Activated CD8-positive, alpha-beta memory T cell treated with anti-CD3 and anti-CD28 coated beads for 1 hour (primary cell): ENCODE measurements at places on chromosomes 3 and 15.

DNA sequence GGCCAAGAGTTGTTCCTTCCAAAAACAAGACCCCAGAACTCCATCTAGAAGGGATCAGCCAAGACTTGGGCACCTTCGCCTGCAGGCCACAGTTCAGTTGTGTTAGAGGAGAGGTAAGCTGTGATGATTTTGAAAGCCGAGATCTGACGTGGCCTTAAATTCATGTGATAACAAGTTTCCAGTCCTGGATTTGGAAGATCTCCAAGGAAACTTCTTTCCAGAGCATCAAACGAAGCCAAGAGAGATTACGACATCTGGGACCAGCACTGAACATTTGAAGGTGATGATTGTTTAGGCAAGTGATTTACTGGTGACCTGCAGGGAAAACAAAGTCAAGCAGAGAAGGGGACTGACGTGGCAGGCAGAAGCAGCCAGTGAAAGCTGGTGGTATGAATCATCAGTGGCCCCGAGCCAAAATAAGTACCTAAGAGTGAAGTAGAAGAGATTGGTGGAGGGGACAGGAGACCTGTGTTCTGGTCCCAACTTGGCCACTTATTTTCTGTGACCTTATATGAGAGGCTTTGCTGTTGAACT, 339.0 kb upstream of the PROK2 start:
- DNase-seq = no peak

DNA sequence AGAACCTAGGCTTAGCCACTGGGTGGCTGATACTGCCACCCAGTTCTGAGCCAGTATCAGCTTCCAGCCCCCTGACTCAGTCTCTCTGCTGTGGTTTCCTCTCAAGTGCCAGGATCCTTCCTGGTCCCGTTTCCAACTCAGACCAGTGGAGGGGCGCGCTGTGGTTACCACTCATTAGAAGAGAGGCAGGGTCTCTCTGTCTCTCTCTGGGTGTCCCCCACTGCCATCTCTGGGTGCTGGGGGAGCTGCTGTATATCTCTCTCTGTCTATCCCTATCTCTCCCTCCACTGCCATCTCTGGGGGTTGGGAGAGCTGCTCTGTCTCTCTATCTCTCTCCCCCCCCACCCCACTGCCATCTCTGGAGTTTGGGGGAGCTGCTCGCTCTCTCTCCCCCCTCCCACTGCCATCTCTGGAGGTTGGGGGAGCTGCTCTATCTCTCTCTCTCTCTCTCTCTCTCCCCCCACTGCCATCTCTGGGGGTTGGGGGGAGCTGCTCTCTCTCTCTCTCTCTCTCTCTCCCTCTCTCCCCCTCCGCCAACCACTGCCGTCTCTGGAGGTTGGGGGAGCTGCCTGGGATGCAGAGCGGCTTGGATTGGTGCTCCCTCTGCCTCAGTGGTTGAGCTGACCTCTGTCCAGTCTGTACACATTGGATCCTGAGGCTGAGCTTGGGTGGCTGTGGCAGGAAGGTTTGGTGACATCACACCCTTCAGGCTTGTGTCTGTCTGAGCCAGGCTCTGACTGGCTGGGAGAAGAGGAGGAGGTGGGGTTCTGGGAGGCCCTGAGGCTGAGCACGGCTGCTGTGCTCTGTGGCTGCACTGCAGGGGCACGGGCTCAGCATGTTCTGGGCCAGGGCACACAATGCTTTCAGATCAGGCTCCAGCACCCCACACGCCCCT, 98.9 kb downstream of the APBA2 start:
- DNase-seq = no peak

GRCh38 chr3:133831966-133832801, 26.6 kb downstream of the SRPRB start:
- no peak for DNase-seq

DNA sequence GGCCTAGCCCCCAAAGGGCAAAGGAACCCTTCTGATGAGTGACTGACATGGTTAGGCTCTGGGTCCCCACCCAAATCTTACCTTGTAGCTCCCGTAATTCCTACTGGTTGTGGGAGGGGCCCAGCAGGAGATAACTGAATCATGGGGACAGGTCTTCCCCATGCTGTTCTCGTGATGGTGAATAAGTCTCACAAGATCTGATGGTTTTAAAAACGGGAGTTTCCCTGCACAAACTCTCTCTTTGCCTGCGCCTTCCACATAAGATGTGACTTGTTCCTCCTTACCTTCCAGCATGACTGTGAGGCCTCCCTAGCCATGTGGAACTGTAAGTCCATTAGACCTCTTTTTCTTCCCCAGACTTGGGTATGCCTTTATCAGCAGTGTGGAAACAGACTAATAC, 16.9 kb downstream of the TKT start:
- DNase-seq = no peak

DNA sequence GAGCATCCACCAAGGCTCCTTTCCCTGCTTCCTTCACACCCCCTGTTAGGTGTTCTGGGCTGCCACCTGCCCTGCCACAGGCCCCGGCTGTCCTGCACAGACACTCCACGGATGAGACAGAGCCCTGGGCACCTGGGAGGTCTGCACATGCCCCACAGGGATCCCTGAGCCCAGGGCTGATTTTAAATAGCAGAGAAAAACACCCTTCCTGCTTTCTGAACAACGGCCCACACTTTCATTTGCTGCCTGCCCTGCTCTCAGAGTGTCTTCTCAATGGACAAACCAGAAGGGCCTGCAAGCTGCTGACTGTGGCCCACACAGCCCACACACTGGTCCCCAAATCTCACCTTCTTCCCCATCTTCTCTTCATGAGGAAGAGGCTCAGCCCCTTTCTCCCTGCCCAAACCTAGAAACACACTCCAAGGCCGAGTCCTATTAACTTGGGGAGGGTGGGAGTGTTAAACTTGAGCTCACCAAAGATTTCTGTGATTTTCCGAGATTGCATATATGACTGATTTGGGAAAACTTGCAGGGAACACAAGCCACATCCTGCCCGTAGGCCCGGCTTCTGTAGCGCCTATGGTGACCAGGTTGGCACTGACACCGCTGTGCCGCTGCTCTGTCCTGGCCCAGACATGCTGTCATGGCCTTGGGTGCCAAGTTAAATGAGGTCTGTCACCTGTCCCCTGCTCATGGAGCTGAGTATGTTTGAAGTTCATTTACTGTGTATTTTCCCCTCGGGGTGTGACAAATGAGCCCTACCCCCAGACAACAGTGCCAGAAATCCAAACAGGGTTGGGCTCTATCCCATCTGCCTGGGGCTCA, 47.2 kb upstream of the KLF13 start:
- no peak for DNase-seq

- no peak for DNase-seq
These were observed 345.2 kb downstream of the VPS13C start for GRCh38 chr15:61715082-61715481.

GRCh38 chr3:55725681-55726500, 238.8 kb upstream of the WNT5A start:
- no peak for DNase-seq

GRCh38 chr3:196218155-196218712, 1.9 kb downstream of the SLC51A start:
- no peak for DNase-seq

GRCh38 chr15:71565006-71565405, 245.3 kb upstream of the NR2E3 start:
- no peak for DNase-seq

- no peak for DNase-seq
These were observed 88.3 kb upstream of the ADAMTSL3 start for GRCh38 chr15:83565553-83566159.

DNA sequence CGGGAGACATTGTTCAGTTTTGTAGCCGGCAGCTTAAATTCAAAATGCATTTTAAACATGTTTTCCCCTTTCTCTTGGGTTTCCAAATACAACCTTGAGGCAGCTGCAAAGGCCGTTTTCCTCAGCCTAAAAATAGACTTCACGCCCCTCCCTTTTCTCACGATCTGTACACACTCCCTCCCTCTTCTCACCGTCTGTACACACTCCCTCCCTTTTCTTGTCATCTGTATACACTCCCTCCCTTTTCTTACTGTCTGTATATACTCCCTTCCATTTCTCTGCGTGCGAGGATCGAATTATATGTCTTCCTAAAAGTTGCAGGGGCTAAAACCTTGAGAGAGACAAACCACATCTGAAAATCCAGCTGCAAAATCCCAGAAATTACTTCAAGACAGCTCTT, 8.9 kb downstream of the MUC4 start:
- no peak for DNase-seq

DNA sequence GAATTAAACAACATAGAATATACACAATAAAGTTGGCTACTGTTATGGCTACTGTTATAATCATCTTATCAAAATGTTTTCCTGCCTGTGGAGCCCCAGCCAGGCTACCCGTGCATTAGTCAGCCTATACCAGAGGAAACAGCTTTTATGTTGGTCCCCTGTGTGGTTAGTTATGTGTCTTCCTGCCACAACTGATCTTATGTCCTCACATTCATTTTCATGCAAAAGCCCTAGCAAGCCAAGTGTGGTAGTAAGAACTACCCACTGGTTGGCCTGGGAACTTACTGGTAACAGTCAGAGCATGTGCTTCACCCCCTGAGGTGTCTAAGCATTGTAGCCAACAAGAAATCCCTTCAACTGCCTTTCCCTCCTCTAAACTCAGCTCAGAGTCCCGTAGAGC, 21.8 kb downstream of the MGLL start:
- no peak for DNase-seq

DNA sequence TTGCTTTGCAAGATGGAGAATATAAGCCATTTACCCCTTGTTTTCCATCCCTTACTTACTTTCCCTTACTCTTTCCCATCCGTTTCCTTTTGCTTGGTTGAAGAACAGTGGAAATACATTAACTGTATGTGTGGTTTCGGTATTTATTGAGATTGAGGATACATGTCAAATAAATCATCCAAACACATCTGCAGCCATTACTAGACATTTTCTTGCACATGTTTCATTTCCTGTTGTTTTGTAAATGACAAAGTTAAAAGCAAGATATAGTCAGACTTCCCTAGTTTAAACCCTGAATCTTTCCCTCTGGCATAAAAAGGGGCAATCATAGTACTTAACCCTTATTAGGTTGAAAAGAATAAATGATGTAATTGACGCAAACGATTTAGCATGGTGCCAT, 82.1 kb upstream of the BCHE start:
- no peak for DNase-seq

DNA sequence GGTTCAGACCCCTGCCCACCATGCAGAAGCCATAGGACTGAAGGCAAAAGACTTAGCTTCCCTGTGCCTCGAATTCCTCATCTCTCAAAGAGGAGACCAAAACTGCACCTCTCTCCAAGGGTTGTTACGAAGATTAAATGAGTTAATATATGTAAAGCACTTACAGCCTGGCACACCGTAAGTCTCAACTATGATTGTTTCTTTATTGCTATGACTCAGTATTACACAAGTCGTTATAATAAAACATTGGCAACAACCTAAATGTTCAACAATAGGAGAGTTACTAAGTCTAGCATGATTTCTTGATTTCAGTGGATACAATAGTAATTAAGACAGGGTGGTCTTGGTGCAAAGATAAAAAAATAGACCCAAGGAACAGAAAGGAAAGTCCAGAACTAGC, 19.6 kb upstream of the FGD5 start:
- DNase-seq = no peak

DNA sequence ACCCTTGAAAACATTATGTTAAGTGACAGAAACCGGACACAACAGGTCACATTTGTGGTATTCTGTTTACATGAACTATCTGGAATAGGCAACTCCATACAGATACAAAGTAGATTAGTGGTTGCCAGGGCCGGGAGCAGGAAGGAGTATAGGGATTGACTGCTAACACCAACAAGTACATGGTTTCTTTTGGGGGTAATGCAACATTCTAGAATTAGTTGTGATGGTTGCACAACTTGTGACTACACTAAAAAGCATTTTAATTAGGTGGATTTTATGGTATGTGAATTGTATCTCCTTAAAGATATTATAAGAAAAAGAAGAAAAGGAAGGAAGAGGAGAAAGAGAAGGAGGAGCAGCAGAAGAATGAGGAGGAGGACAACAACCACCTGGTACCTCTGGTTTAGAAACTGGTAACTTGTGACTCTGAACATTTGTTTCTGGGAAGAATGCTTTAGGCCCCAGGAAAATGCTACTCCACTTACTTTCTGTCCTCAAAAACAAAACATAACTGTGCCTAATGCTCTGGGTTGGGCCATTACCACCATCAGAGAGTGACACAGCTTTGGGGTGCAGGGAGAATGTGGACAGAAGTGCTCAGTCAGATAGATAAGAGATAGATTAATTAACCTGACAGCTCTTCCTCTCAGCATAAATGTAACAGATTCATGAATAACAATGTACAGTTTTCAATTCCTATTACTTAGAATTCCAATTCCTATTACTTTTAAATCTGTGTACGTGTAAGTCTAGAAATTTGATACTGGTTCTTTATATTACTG, 20.3 kb downstream of the SETMAR start:
- no peak for DNase-seq

DNA sequence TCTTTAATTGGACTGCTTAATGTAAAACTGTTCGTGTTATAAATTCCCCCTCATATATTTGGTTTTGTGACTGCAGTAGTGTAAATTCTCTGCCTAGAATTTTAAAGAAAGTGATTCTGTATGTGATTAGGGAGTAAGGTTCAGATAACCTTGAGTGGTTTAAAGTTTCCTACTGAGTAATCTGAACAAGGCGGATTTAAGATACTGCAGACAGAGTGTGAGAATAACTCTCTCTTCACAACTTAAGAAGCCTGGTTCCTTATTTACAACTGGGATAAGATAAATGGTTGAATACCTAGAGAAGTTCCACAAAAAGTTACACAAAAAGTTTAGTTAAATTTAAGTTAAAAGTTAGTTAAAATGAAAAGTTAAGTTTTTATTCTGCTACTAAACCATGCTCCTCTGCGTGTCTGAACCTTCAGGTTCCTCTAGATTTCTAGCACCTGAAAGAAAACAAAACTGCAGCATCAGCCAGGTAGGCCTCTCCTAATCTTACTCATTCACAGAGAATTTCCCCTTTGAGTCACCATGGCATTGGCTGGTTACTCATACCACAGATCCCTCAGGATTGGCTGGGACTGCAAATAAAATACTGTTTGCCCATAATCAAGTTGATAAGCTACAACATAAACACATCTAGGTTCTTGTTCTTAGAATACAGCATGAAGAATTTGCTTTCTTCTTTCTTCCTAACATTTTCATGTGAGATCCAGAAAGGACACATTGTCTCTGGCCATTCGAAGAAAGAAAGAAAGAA, at the start of gene ARL14:
Gene ARL14 (plus strand): TSS at position 614 of the 757 bp plus-strand sequence. CDS start 187 bp downstream, outside the sequence.
- DNase-seq = no peak

DNA sequence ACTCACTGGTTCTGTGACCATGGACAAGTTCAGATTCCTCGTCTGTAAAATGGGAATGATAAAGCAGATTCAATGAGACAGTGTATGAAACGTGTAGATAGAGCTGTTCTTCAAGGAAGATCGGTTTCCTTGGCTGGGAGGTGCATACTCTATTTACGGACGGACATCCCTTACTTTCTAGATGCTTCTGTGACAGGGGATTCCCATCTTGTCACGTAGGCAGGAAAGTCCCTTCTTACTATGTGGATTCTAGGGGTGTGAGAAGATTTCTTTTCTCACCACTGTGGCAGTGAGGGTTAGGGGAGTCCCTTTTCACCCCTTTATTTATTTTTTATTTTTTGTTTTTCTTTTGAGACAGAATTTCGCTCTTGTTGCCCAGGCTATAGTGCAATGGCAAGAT, 180.9 kb upstream of the TBL1XR1 start:
- no peak for DNase-seq
